ENCODE measurements at places on chromosomes 7 and 10. TPM values are rescaled to one million over a fixed set of nuclear protein-coding genes. Genes with fewer than 3 reads are reported as not detected.

ARMC10 gene
- polyA plus RNA-seq = 20.0 TPM

DNA sequence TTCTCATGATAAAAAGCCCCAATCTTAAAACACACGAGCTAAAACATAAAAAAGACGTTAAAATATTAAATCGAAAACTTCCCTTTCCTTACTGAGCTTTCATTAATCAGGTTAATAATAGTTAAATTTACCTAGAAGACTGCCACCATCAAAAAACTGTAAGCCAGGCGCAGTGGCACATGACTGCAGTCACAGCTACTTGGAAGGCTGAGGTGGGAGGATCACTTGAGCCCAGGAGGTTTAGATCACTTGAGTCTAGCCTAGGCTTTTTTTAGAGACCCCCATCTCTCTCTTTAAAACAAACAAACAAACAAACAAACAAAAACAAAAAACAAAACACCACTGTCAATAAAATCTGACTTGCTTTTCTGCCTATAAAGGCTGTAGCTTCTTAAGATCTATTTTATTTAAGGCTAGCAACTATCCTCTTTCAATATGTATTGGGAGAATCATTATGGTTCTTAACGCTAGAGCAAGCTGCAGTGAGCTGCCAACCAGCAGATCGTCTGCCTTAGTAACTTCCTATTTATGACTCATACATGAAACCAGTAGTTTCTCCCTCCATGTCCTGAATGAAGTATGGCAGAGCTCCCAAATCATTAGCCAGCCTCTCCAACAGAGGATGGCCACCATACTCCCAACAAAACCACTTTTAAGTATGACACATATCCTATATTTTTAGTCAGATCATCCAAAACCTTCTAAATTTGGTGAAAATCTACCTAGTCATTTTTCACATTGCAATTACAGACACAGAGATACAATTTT lies 163.7 kb downstream of the SRPK2 start:
- no peak for DNase-seq

DNA sequence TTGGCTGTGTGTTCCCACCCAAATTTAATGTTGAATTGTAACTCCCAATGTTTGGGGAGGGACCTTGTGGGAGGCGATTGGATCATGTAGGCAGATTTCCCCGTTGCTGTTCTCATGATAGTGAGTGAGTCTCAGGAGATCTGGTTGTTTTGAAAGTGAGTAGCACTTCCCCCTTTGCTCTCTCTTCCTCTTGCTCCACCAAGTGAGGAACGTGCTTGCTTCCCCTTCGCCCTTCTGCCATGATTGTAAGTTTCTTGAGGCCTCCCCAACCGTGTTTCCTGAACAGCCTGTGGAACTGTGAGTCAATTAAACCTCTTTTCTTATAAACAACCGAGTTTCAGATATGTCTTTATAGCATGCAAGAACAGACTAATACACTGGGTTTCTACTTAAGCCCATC lies 176.3 kb downstream of the CDK14 start:
- no peak for DNase-seq

GRCh38 chr10:89923661-89924060 lies 222.3 kb downstream of the KIF20B start:
- no peak for DNase-seq

DNA sequence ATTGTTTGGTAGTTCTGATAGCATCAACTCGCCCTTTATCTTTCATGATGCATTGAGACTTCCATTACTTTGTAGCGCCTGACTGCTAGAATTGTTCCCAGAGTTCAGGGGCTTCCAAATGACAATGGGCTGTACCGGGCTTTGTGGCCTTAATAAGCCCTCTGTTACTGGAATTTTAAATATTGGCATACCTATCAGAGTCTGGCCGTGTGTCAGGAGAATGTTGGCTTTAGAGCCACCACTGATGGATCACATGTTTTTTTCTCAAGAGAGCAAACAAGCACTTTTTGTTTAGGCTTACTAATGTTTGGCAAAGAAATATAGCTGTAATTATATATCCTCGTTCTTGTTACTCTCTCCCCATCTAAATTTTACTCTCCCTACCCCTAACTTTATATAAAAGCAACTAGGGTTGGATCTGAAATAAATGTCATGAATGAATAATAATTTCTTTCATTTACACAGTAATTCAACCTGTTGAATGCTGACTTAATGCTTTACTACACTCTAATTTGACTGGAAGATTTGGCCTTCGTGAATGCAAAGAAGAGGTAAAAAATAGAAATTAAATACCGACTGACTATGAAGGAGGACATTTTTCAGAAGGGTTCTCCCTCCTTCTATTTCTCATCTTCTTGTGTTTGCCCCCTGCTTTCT lies 396.7 kb downstream of the AUTS2 start:
- DNase-seq = no peak

DNA sequence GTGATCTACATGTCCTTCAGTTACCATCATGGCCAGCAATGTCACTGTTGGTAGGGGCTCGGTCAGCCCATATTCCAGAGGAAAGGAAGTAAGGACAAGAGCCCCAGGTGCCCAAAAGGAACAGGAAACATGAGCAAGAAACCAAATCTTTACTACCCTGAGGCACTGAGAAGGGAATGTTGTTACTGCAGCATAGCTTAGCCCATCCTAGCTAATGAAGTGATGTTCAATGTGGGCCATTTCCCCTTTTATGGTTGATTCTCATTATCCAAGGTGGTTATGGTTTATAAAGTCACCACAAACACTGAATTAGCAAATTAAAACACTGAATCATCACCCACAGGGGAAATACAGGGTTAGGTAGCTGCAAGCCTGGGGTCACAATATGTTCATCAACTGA lies 88.4 kb upstream of the C10orf90 start:
- no peak for DNase-seq

DNA sequence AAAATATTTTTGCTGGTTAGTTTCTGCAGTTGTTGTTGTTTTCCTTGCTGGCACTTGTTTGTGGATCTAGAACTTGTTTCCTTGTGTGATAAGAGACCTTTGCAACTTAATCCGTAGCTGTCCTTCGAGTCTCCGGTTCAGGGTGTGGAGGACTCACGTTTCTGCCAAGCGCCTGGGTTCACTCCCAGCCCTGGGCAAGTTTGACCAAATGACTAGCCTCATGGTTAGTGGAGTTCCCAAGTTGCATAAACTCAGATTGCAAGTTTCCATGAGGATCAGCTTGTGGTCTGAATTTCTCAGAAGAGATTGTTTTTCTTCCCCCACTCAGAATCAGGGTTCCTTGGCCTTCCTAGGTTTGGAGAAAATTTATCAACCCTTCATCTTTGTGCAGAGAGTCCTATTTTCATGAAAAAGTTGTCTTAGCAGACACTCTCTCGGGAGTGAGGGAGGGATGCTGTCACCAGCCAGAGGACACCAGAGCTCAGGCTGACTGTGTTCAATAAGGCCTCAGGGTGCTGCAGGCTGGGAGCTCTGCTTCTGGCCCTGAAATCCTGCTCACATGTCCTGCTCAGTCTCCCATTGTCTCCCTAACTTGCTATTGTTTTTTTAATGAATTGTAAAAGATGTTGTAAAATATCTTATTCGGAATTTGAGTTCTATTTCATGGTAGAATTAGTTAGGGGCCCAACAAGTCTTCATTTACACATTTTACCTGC lies 377.7 kb upstream of the KLF6 start:
- DNase-seq = no peak

- DNase-seq = no peak
These were observed 177.7 kb upstream of the ADO start for GRCh38 chr10:62626817-62627216.

- DNase-seq = no peak
These were observed 28.1 kb upstream of the NEUROD6 start for GRCh38 chr7:31368620-31369019.

GIMAP2 gene
- polyA plus RNA-seq = 5.4 TPM
